Memory B cell (primary cell): ENCODE measurements at places on chromosomes 12 and 14.

DNA sequence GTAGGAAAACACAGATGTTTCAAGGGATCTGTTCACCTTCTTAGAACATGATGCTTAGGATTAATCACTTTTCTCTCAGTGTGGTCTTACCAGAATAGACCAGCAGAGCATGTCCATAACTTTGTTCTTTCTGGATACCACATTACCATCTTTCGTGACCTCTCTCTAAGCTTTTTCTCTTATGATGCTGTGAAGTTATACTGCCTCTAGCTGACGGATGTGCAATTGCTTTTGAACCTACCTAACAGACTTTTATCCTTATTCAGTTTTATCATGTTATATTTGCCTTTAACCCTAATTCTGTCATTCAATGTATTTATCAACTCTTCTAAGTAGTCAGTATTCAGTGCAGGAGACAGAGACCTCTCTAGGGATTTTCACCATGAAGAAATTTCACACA is 246.7 kb downstream of the DACT1 start:
- no peak for DNase-seq

- no peak for DNase-seq
Observed at GRCh38 chr12:14576896-14577295, 9.2 kb upstream of the PLBD1 start.

- no peak for DNase-seq
Observed at GRCh38 chr12:98895086-98895651, 250.1 kb downstream of the APAF1 start.

- DNase-seq = no peak
Observed at GRCh38 chr12:93184672-93185368, 192.9 kb upstream of the NUDT4 start.

DNA sequence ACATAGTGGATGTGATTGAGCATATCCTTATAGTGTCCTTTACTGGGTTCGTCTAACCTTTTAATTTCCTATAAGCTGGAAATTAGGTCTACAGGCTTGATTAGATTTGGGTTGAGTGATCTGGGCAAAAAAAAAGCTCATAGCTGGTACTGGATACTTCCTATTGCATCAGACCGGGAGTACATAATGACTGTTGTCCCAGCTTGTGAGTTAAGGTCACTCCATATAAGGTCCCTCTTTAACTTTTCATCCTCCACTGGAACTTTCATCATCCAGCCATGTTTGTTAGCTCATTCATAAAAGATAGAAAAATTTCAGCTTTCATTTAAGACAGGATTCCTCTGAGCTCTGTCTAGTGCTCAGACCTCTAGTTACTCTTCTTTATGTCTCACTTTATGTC is 80.8 kb downstream of the C14orf132 start:
- no peak for DNase-seq

DNA sequence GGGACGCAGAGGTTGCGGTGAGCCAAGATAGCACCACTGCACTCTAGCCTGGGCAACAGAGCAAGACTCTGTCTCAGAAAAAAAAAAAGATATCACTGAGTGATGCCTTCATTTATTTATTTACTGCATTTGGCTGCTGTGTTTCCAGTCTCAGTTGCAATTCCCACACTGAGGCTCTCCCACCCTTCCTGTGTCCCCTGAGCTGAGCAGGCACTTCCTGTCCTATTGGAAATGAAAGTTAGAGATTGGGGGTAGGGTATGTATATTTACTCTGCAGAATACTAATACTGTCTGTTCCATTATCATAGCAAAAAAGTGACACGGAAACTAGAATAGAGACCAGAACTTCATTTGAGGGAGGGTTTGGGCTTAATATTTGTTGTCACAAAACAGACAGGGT is 1.6 kb upstream of the RBMS2 start:
- DNase-seq = no peak

- DNase-seq = no peak
Observed at GRCh38 chr14:74502236-74503019, 8.9 kb downstream of the ISCA2 start.

DNA sequence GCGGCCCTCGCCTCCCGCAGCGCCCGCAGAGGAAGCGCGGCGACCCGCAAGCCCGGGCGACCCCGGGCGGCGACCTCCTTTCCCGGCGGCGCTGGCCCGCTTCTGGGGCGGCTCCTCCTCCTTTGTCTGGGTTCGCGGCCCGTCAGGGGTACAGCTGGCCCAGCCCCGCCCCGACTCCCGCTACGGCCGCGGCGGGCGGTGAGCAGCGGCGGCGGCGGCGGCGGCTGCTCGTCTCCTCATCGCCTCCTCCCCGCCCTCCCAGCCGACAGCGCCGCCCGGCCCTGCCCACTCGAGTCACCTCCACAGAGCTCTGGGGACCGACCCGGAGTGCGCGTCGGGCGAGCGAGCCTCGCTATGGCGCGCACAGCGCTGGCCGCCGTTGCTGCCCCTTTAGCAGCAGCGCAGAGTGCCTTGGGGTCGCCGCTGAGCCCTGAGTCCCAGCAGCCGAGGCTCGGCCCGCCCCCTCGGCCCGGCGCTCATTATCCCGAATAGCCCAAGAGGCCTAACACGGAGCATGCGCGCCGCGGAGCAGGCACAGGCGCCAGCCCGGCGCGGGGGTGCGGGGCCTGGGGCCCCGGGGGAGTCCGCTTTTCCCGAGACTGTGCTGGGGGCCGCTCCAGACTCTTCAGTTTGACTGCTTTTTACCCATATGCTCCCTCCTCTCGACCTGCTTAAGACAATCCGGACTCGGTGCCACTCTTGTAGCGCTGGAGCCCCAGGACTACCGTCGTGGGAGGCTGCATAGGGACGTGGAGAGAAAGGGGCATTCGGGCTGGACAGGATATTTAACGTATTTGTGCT is at the start of gene SOS2:
Gene SOS2, minus strand, starts transcription at position 104 of the 801 bp plus-strand sequence. CDS start 295 bp downstream, outside the sequence.
- DNase-seq = peak; percentile 82

DNA sequence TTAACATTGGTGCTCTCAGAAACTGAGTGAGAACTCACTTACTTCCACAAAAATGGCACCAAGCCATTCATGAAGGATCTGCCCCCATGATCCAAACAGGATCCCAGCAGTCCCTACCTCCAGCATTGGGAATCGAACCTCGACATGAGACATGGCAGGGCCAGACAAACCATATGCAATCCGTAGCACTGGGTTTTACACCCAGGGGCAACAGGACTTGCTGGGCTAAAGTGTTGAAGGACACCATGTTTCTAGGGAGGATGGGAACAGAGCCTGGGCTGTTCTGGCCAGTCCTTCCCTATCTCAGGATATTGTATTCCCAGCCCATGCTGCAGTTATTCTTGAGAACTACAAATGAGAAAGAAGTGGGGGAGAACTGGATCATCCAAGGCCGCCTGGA is 36.6 kb downstream of the SERPINA3 start:
- no peak for DNase-seq

DNA sequence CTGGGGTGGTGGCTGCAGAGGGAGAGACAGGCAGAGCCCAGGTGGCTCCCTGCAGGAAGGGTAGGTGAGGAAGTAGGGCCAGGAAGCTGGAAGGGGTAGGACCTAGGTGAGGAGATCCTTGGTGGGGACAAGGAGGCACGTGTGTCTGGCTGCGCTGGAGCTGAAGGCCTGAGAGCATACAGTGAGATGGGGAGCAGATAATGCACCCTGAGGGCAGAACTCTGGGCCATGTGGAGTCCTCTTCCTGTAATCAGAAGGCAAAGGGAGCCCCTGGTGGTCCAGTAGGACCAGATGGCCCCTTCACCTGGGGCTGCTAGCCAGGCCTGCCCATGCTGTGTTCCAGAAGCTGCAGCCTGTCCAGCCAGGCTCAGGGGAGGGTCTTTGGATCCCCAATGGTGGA is 15.3 kb upstream of the KRT80 start:
- DNase-seq = no peak

GRCh38 chr14:105398726-105399465 is 558 bp downstream of the TEX22 start:
- no peak for DNase-seq

DNA sequence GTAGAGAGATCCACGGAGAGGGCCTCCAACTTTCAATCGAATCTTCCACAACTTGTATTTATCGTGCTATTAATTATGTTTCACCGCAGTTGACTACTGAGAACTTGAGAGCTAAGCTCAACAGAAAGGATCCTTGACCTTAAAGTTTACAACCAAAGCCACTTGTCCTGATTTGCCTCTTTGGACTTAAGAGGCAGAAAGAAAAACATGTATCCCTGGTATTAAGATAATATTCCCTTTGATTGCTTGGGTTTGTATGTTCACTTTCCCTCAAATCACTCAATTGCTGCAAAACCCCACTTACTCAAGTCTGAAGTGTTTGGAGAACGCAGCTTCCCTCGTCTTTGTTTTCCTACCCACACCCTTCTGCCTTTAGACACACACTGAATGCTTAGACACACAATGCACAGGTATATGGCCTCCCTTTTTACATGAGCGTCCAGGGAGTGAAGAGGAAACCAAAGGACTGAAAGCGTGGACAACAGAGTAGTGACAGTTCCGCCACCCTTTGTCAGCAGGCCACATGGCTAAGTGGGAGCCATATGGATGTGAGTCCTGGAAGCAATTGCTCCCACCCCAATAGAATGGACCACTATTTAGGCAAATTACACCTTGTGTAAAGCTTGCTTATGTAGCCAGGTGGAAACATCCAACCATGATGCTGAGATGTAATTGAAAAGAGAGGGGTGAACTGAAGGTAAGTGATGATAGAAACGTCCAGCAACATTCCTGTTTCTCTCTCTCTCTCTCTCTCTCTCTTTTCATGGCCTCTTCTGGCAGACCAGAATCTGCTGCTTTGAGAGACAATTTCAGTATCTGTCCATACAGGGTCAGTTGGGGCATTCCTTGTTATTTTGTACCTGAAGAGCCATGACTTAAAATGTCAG is 1.4 kb upstream of the PKP2 start:
- DNase-seq = no peak

GRCh38 chr12:95687937-95688336 is 102.6 kb downstream of the NTN4 start:
- no peak for DNase-seq

DNA sequence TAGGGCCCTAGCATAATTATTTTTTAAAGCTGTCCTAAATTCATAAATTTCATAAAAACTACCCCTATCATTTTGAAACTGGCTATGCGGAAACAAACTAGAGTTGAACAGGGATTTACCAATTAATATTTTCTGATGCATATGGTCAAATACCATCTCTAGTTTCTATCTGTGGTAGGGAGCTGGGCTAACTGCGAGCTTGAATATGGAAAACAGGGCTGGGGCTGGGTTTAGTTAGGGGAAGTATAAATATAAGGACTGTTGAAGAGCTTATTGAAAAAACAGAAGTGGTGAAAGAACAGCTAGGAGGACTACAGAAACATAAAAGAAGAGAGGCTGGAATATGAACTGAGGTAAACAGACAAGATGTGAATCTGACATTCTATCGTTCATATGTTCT is 91.8 kb downstream of the SLC38A1 start:
- DNase-seq = no peak

DNA sequence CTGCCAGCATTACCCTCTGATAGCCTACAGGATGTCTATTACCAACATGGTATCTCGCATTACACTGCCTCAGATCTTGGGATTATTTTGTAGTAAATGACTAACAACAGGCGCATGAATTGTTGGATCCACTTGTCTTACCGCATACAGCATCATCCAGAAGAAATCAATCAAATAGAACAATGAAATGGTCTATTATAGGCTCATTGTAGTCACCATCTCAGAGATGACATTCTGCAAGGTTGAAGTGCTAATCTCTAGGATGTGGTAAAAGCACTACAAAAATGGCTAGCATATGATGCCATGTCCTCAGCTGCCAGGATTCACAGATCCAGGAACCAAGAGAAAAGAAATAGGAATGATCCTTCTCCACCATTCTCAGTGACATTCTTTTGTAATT is 52.0 kb downstream of the WASHC3 start:
- no peak for DNase-seq

- DNase-seq = peak; percentile 59
Observed at GRCh38 chr12:124568431-124569374, 1.3 kb upstream of the NCOR2 start.

- no peak for DNase-seq
Observed at GRCh38 chr14:22552827-22553076, 36.3 kb downstream of the DAD1 start.

DNA sequence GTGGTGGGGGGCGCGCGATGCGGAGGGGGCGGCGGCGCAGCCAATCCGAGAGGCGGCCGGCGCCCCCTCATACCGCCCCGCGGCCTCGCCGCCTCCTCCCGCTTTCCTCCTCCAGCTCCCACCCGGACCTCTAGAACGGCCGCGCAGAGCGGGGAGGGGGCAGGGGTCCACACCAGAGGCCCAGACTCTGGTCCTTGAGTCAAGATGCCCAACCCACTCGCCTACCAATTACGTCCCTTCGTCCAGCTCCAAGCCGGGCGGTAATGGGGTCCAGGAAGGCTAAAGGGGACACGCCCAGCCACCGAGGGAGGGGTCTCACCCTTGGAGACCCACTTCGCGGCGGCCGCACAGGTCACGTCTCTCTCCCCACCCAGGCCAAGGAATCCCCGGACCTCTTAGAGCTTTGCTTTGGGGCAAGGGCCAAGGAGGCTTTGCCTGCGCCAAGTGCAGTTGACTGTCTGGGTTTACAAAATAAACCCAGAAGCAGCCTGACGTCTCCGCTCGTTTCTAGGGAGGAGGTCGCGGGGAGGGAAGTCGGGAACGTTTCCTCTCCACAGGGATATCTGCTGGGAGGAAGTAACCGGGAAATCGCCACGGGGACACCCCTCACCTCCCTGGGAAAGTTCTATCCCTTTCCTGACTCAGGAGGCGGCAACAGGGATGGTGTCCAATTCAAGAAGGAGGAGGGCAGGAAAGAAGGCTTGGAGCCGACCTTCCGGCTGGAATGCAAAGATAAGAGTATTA is 394 bp upstream of the AMIGO2 start:
- DNase-seq = peak; percentile 16

DNA sequence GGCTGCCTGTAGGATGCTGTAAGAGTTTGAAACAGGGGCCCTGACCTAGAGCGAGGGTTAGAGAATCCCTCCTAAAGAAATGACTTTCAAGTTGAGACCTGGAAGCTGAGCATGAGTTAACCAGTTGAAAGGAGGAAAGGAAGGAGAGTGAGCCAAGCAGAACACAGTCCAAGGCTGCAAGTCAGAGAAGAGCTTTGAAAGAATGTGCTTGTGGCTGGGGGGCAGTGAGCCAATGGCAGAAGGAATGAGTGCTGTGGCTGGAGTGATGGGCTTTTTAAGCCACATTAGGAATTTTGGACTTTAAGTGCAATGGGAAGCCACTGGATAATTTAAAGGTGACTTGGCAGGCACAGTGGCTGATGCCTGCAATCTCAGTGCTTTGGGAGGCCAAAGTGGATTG is 18.1 kb downstream of the CDKN1B start:
- no peak for DNase-seq

DNA sequence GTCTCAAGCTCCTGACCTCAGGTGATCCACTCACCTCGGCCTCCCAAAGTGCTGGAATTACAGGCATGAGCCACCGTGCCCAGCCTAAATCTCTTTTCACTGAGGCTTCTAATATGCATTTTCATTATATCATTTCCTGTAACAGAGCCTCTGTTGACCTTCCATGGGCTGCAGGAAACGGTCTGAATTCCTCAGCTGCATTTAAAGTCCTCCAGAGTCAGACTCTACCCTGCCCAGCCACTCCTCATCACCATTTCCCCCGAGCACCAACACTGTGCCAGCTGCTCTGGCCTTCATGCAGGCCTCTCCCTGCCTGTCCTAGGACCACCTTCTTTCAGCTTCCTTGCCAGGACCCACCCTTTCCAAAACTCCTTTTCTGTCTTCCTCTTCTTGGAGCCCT is 9.8 kb upstream of the NFKBIA start:
- DNase-seq = no peak

- no peak for DNase-seq
Observed at GRCh38 chr12:132393991-132394949, 64.9 kb upstream of the GALNT9 start.
